ENCODE measurements at places on chromosomes 11 and 22.

- peak; percentile 89 for DNase-seq
Observed at GRCh38 chr11:128725630-128726319, 31.9 kb downstream of the FLI1 start.

DNA sequence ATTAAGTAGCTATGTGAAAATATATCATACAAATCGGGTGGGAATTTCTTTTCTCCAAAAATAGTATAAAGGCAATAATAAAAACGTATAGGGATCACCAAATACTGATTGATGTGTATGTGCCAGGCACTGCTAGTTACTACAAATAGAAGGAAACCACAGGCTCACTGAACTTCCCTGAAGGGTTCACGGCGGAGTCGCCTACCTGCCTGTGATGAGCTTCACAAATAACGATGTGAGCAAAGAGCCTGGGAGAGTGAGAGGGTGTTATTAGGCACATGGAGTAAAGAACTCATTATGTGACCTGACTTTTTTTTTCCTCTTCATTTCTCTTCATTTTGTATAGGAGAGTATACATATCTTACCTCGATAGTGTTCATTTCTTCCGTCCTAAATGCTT is 36.0 kb upstream of the L3MBTL2 start:
- no peak for DNase-seq

DNA sequence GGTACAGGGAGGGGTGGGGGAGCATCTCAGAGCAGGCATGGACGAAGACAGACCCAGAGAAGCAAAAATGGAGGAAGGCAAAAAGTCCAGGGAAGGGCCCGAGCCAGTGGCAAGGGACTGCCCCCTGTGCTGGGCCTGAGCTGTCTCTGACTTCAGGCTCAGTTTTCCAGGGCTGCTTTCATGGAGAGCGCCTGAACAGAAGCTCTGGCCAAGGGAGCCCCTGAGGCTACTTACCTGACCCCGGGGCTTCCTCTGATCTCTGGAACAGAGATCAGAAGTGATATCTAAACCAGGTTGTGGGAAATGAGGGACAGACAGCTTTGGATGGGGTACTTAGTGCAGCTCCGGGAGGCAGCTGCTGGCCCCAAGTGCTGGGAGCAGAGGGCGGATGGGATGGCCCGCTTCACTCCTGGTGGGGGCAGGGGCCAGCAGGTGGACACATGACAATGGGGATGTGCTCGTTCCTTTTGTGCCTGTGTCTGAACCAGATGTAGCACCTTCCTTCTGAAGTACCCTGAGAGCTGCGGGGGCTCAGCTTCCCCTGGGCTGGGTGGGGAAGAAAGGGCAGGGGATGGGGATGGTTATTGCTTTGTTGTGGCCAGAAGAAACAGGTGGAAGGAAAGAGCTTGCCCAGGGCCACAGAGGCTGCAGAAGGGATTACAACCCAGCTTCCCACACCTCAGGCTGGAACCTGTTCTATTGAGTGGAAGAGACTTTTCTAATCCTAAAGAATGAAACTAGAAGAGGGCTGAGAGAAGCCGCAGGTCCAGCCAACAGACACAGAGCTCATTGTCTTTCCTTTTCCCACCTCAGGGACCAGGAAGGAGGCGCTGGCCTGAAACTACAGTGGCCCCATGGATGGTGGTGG is 5.7 kb downstream of the LRRC10B start:
- no peak for DNase-seq

GRCh38 chr11:119320776-119321524 is 4.0 kb upstream of the MCAM start:
- DNase-seq: peak; percentile 49

GRCh38 chr11:45890886-45891550 is 5.6 kb downstream of the MAPK8IP1 start:
- DNase-seq: no peak

DNA sequence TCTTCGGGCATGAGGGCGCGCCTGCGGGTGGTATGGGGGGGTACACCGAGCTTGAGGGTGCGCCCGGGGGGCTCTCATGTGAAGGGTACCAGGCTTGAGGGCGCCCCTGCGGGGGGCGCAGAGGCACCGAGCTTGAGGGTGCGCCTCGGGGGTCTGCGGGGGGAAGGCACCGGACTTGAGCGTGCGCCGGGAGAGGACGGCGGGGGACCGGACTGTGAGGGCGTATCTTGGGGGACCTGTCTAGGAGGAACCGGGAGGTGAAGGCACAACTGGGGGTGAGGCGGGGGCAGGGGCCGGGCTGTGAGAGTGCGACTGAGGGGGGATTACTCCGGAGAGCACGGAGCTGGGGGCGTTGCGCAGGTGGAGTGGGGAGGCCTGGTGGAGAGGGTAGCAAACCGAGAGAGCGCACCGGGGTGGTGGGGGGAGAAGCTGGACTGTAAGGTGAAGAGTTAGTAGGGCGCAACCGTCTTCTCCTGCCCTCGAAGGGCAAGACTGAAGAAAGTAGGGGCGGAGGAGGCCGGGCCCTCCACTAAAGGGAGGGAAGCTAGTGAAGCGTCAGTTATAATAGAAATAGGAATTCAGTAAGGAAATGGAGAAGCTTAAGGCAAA is 1.1 kb upstream of the DDX6 start:
- peak; percentile 51 for DNase-seq

DNA sequence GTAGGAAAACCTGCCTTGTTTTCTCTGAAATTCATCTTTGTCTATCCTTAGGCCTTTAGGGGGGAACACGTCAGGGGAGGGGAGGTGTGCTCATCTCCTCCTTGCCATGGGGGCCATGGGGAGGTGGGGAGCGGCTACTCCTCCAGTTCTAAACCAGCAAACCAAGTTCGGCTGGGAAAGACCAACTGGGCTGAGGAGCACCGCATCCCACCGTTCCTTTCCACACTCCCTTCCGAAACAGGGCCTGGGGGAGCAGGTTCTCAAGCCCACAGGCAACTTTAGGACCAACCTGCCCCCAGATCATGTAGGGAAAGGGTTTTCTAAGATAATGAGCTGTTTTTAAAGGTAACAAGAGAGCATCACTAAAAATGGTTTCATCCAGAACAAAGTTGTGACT is 77.5 kb upstream of the PITPNB start:
- DNase-seq: no peak

DNA sequence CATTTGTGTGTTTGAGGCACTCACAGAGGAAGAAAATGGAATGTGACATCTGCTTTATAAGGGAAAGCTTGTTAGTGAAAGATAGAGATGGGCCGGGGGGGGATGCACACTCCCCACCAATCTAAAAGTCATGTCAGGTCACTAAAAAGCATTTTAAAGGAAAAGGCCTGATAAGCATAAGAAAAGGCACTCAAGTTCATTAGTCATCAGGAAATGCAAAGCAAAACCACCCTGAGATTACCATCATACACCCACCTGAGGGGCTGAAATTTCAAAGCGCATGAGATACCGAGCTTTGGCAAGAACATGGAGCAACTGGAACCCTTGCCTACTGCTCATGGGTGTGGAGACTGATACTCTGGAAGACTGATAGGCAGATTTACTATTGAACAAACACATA is 77.9 kb upstream of the ANO1 start:
- no peak for DNase-seq

DNA sequence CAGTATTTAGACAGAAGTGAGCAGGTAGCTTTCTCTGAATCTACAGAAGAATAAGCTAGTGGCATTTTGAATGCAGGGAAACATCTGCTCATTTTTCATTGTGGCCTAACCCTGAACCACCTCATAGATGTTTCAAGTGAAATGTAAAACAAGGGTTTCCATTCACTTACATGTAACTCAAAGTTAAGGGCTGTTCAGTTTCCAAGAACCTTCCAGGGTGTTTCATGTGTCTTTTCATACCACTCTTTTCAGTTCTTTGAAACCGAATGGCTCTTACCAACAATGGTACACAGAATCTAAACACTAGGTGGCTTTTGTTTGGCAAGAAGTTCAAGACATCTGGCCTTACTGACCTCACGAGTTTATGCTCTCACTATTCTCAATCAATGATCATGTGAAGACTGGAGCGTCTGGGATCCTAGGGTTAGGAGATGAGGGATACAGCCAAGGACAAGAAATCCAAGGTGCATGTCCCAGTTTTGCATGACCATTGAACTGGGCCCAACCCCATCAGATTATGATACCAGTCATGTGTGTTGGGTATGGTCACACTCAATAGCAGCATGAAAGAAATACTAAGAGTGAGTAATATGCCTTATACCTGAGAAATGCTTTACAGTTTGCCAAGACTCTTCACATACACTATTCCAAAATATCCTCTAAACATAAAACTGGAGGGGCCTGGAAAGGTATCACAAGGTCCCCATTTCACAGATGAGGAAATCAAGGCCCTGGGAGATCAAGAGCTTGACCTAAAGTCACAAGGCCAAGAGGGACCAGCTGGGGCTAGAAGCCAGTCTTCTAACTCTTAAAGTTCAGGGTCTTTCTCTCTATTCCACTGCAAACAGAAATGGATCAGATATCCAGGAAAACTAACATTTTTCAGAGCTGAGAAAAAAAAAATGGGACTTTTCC is 92.7 kb downstream of the ETS1 start:
- DNase-seq: no peak

DNA sequence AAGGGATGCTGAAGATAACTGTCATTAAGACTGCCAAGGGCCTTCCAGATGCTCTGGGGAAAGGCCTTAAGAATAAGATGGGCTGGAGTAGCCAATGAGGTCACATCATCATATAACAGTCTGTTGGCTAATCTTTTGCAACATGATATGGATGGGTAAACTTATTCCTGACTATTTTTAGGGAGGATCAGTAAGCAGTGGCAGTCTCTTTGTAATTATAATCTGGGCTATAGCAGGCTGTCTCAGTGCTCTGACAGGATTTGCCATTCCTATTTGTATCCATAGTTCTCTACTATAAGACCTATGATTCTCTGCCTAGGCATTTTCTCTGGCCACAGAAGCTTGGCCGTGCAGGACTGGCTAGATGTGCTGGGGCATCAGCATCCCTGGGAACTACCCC is 16.1 kb upstream of the CALCB start:
- no peak for DNase-seq

- peak; percentile 86 for DNase-seq
Observed at GRCh38 chr11:117815262-117815803, 9.2 kb downstream of the FXYD2 start.

Measured in CD4-positive, alpha-beta memory T cell (primary cell).